ENCODE measurements at places on chromosomes 4 and X. TPM values are rescaled to one million over a fixed set of nuclear protein-coding genes. Genes with fewer than 3 reads are reported as not detected.
A peak's percentile ranks its signal among the peaks of the same experiment; 100 is the strongest.

GLRA2 gene
- total RNA-seq, result 0.10 TPM

- peak; percentile 85 for DNase-seq
These were observed 20.5 kb upstream of the DDX3X start for GRCh38 chrX:41313419-41313818.

- DNase-seq, result no peak
These were observed 128.7 kb downstream of the DCLK2 start for GRCh38 chr4:150206954-150207353.

DNA sequence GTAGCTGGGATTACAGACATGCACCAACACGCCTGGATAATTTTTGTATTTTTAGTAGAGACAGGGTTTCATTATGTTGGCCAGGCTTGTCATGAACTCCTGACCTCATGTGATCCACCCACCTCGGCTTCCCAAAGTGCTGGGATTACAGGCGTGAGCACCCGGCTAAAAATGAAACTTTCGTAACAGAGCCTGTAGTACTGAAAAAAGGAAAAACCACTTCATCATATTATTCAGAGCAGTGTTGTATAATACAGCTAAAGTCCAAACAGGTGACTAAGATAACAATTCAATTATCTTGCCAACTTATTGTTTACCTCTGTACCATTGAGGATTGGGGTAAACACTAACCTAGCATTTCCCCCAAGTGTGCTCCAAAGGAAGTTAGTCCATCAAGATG, 43.9 kb upstream of the HPRT1 start:
- no peak for DNase-seq

GRCh38 chr4:129410115-129410514, 314.2 kb downstream of the C4orf33 start:
- no peak for DNase-seq

DNA sequence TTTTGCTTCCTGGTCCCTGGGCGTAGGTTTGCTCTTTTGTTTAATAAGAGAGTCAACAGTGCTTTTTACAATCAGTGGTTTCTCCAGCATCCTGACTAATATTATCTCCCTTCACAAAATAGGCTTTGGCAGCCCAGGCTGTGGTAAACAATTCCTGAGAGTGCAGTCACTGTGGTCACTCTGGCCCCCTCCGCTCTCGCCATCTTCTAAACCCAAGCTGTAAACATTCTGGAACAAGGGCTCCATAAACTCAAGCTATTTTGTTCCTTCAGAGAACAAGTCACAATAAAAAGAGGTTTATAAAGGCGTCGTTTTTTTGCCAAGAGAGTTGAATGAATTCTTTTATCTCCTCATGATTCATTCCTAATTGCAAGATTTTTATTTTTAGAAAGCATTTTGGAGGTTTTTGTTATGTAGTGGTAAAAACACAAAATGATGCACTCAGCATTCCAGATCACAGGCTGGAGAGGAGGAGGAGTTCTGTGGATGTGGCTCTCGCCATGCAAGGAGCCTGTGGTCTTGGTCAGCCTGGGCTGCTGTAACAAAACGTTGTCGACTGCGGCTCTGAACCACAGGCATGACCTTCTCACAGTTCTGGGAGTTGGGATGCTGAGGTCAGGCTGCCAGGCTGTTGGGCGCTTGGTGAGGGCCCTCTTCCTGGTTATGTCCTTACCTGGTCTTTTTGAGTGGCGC, 486.4 kb upstream of the FAT1 start:
- DNase-seq, result peak; percentile 9

- DNase-seq, result peak; percentile 54
These were observed 433.0 kb downstream of the PCDH10 start for GRCh38 chr4:133581996-133582619.

- DNase-seq, result no peak
These were observed 42.1 kb downstream of the NEIL3 start for GRCh38 chr4:177351622-177352244.
